Stimulated activated CD8-positive, alpha-beta memory T cell treated with anti-CD3 and anti-CD28 coated beads, Interleukin-15, amount 100 ng/mL, for 4 hours (primary cell): ENCODE measurements at places on chromosomes 2 and 18.

- DNase-seq = no peak
These were observed 83.1 kb upstream of the KLF7 start for GRCh38 chr2:207248702-207249377.

GRCh38 chr2:218366621-218367414, 10.2 kb downstream of the CATIP start:
- DNase-seq = no peak

DNA sequence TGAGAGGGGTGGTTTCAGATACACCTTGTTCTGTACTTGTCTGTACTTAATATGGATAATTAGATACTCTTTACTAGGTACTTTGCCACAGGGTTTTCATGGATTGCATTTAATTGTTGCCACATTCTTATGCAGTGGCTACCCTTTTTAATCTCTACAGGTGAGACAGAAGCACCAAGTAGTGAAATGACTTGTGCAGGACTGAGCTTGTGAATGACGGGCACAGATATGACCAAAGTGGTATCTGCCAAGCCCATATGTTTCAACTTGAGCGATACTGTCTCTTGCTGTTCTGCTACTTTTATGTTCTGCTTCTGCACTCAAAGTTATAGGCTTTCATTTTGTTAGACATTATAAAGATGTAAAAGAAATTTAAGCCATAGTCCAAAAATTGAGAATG, 288.2 kb downstream of the ARHGAP15 start:
- no peak for DNase-seq

DNA sequence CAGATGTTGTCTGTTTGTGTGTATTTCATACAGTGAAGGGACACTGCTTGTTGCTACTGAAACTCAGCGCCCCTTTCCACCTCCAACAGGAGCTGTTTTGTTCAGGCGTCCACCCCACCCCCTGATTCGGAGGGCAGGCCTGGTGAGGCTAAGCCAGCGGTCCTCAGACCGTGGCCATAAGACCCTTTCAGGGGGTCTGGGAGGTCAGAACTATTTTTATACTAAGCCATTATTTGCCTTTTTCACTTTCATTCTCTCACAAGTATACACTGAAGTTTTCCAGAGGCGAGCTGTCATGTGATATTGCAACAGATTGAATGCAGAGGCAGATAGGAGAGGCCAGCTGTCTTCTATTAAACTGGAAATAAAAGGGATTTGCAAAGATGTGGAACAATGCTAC, 39.7 kb upstream of the IGFBP5 start:
- no peak for DNase-seq

DNA sequence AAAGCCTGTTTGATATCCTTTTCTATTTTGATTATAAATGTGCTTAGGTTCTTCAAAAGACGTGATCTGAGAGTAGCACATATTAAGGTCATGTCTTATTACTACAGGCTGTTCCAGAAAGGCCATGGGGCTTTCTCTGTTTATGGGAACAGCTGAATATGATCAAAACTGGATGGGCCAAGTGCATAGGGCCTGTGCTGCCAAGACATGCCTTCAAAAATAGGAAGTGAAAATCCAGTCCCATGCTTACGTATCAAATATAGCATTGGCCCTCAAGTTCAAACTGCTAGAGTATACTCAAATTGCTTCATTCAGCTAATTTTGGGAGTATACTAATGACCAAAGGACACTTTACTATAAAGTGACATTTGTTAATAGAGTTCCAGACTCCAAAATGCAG, 24.1 kb downstream of the SLC25A52 start:
- no peak for DNase-seq

GRCh38 chr2:111202266-111203040, 81.7 kb downstream of the BCL2L11 start:
- no peak for DNase-seq

DNA sequence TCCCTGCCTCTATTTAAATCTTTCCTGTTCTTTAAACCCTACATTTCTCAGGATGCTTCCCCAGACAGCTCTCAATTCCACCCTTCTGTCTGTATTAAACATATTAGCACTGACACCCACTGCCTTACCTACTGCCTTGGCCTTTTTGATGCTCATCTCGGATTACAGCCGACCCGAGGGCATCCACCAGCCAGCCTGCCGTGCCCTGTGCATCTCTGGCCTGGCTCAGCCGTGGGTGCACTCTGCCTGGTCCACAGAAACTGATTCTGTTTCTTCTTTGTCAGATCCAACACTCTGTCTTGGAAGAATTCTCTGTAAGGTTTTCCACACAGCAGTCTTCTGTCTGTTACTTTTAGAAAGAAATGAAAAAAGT, 27.2 kb downstream of the TANC1 start:
- no peak for DNase-seq

DNA sequence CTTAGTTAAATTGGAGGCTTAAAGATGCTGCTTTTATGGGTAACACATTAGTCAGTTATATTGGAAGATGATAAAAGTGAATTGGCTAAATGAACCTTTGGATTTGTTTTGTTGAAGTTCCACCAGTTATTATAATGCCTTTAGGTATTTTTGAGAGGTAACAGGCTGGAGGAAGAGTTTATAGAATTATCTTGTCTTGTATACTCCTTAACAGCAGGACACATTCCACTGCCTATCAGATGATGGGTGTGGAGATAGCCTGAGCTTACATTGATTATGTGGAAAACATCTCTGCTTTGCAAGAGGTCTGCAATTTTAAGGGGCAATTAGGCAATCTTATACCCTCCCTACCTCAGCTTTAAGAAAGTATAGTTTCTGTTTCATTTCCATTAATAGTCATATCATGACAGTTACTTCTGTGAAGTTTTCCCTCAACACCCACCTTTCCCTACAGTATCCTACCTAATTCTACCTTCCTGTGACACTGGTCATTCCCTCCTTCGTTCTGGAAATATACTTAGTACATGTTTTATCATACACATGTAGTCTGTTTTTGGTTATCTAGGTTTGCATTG, 403.7 kb upstream of the SPRED2 start:
- no peak for DNase-seq

- DNase-seq = no peak
These were observed 1.2 kb downstream of the CDK15 start for GRCh38 chr2:201807452-201807999.

GRCh38 chr2:38835990-38836389, 39.7 kb downstream of the DHX57 start:
- DNase-seq = no peak

DNA sequence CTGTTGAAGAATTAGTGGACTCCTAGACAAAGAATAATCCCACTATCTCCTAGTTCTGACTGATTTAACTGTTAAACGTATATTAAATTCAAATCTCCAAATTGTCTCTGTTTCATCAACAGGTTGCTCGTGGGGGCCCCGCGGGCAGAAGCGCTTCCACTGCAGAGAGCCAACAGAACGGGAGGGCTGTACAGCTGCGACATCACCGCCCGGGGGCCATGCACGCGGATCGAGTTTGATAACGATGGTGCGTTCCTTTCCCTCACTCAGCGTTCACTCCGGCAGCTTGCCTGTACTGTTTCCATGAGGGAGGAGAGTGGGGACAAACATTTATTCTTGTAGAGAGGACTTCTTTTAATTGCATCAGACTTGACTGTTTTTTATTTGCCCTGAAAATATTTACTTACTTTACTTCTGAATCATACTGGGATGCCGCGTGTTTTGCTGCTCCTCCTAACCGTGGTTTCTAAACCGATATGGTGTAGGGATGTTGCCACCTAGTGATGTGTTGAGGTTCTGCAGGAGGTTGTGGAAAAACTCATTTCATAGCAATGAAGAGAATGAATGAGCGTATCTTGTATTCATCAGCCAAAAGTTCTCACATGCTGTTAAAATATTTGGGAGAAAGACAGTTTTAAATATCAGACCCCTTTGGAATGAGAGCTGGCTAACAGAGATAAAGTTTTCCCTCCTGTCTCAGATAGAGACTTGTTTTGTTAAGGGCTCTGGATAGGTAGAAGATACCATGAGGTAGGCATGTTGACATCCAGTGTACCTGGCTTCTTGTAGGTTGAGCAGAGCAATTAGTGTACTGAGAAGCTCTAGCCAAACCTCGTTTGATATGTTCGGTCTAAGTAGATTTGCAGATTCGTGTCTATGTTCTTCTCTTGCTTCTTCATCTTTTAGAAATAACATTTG, 38.3 kb downstream of the ITGA6 start:
- peak; percentile 67 for DNase-seq

DNA sequence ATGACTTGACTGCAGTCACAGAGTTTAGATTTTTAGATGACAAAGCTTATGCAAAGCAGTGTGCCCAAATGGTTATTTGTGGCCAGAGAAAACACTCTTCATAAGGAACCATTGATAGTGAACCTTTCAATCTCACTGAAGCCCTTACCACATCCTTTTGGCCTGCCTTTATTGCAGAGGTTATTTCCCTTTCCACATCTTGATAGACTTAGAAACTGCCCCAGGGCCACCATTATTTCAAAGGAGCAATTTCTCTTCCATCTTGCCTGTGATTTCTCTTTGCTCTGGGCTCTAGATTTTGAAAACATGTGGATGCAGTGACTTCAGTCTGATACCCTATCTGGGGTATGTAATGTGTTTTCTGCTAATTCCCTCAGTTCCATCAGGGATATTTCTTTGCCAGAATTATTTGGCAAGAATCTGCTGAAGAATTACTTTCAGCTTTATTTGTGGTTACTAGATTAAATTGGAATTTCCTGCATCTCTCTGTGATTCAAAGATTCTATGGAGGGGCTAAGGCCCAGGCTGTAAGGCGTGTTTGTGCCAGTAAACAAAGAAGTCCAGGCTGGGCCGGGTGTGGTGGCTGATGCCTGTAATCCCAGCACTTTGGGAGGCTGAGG, 51.0 kb downstream of the MOGAT1 start:
- no peak for DNase-seq

- DNase-seq = no peak
These were observed 77.6 kb upstream of the ODC1 start for GRCh38 chr2:10525573-10526265.

DNA sequence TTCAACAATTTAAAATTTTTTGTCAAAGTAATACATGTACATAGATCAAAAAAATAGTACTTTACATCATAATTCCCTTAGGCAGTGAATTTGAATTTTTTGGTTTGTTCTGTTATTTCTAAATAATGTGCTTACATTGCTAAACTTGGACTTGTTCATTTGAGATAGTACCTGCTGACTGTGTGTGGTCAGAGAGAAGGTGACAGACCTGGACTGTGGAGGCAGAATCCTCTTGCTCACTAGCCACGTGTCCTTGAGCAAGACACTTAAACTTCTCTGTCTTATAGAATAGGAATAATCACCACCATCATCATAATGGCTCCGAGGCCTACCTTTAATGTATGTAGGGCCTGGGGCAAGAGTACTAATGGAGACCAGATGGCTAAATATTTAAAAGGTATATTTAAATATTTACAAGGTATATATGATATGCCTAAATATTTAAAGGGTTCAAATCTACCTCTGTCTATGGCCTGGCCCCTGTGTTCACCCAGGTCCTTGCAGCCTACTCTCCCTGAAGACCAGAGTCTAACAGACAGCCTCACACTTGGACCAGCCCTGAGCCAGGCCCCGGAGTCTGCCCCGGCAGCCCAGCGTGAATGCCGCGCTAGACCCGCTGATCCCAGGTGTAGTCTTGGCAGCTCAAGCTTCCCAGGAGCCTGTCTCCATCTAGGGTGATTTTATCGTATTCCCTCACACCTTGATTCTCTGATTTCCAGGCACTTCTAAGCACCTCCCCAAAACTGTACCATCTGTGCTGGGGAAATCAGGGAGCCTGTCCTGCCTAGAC, 33.5 kb downstream of the ZNF532 start:
- DNase-seq = no peak

- no peak for DNase-seq
These were observed 13.6 kb downstream of the FLACC1 start for GRCh38 chr2:201343559-201343958.

DNA sequence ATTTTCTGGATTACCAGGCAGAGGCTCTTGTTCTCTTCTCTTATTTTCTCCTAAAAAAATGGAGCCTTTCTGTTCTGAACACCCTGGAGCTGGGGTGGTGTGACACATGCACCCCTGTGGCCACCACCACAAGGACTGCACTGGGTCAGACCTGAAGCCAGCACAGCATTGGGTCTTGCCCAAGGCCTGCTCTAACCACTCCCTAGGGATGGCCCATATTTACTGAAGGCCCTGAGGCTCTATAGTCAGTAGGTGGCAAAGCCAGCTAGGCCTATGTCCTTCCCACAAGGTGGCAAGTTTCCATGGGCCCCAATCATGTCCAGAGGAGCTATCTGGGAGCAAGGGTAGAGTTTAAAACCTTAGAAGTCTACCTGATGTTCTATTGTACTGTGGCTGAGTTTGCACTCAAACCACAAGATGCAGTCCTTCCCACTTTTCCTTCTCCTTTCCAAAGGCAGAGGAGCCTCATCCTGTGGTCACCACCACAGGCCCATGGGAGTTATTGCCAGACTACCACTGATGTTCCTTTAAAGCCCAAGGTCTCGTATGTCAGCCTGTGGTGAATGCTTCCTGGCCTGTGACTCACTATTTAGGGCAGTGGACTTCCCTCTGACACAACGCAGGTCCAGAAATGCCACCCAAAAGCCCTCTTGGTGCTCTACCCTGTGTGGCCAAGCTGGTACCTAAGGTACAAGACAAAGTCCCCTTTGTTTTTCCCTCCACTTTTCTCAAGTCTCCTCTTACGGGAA, 15.0 kb upstream of the FMNL2 start:
- no peak for DNase-seq

DNA sequence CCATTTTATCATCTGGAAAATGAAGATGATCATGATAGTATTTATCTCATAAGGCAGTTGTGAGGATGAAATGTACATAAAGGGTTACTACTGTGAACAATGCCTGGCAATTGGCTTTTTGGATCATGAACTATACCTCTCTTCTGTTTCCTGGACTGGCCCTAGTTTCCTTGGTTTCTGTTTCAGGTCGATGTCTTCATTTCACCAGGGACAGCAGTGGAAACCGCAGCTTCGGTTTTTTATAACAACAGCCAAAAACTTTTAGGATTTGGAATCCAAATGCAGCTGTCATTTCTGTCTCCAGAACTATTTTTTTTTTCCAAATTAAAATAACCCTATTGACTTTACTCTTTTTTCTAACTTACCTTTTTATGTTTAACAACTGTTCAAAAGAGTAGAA, 425.1 kb downstream of the RND3 start:
- DNase-seq = no peak

GRCh38 chr2:226488034-226488433, 311.6 kb downstream of the IRS1 start:
- no peak for DNase-seq

DNA sequence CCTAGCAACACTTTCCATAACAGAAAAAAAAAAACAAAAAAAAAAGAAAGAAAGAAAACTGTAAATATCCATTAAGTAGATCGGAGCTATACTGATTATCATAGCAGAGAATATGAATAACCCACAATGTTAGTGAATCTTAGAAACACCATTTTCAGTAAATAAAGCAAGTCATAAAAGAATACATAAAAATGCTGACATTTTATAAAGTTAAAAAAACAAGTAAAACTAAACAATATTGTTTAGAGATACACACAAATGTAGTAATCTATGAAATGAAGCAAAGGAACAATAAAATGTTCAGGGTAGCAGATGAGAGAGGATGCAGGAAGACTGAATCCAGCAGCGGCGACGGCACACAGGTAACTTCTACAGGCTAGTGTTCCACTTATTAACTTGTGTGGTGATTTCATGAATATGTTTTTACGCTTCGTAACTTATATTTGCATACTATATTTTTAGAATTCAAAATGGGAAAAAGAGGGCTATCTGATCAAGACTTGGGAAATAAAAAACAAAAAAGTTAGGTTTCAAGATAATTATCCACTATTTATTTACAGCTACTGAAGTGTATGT, 4.8 kb downstream of the ROCK2 start:
- DNase-seq = no peak
